Astrocyte of the cerebellum (primary cell): ENCODE measurements at places on chromosomes 6 and 20.

DNA sequence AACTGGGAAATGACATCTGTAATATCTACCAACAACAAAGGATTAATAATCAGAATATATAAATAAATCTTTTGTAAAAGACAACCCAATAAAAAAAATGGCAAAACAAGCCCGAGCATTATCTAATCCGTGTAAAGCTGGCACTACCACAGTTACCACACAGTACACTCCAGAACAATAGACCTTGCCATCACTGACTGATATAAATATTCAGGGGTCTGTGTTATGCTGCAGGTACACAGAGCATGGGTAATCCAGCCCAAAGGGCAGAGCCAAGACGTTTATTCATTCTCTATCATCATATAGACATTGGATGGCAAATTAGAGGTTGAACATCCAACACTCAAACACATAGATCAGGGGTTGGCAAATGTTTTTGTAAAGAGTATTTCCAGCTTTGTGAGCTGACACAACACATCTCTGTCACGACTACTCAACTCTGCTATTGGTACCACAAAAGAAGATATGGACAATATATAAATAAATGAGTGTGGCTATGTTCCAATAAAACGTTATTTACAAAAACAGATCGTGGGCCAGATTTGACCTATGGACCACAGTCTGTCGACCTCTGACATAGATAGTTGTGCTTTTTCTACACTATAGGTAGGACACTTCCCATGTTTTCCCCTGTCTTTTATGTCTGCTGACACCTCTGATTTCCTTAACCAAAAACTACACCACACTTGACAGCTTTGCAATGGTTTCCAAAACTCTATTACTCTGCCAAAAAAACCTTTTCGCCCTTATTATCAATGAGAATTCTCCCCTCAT is 4.5 kb downstream of the NCOA6 start:
- DNase-seq, result no peak

DNA sequence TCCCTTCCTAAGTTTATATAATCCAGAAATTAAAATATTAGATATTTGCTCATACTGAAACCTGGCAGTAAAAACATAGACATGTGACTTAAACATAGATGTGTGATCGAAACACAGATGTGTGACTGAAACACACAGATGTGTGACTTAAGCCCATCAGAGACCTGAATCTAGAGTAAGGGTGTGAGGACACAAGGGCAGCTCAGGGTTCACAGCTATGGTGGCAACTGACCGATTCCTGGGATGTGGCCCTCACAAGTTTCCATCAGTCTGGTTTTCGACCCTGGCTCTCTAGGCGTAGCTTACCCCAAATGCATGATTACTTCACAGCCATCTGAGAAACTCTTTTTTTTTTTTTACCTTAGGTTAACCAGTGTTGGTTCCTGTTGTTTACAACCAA is 137.0 kb downstream of the NRN1 start:
- no peak for DNase-seq

DNA sequence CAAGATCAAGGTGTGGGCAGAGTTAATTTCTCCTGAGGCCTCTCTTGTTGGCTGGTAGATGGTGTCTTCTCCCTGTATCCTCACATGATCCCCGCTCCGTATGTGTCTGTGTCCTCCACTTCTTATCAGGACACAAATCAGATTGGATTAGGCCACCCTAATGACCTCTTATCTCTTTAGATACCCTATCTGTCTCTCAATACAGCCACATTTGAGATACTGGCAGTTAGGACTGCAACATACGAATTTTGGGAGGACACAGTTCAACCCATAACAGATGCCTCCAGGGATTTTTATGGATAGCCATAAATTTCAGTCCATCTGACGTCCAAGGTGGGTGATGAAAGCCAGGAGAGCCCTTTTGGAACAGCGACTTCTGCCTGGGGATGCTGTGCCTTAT is 369.0 kb downstream of the NRN1 start:
- no peak for DNase-seq

GRCh38 chr6:45759472-45759810 is 256.2 kb downstream of the CLIC5 start:
- no peak for DNase-seq
